HuH-7 (cell line): ENCODE measurements at places on chromosomes 1 and 21.
A peak's percentile ranks its signal among the peaks of the same experiment; 100 is the strongest.

GRCh38 chr1:206742719-206743383 lies 27.7 kb upstream of the IL19 start:
- DNase-seq = no peak

DNA sequence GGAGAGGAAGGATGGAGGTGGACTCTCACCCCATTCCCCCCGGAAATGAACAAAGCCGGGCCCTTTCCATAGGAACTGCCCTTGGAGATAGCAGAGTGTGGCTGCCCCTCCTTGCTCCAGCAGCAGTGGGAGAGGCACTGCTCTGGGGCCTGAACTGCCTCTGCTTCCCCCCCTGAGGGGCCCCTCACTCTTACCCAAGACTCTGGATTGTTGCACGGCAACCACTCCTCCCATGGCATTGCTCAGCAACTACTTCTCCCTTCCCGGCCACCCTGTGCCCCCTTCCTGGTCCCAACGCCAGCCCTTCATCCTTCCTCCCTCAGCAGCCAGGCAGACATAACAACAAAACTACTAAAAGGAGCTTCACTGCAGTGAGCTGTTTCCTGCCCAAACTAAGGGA lies 3.0 kb upstream of the ACKR1 start:
- DNase-seq = no peak

DNA sequence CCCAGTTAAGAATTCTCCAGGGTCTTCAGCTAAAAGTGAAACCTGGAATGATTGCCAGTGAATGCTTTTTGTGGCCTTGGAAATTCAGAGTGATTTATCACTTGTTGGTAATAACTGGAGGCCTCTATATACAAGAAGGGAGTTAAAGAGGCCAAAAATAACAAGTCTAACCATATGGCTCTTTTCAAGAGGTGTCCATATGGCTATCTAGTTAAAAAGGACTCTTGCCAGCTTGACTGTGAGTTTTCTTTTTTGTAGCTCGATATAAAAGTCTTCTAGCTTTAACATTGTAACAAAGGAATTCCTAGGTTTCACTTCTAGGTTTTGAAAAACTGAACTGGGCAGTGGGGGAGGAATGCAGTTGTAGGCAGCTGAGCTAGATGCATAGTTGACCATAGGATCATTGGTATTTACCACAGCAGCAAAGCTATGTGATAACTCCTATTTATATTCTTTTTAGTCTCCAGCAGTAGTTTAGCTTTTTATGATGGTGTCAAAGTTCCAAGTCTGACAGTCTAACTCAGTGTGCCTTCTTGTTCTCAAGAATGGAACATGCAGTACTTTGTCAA lies 44.4 kb downstream of the CACHD1 start:
- no peak for DNase-seq

DNA sequence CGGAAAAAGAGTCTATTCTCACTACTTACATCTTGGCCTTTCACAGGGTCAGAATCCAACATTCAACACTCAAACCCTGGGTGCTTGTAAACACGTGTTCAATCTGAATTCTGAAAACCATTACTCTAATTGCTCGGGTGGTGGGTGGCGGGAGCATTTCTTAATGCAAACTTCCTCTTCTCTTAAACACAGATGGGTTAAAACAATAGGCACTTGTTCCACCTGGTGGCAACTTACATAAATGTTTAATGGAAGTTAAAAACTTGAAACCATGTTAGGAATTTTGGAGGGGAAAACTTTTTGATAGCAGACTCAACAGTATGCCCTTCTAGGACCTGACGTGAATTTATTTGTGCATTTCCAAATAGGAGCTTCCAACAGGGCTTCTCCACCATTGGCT lies 23.4 kb upstream of the TDRD10 start:
- DNase-seq = peak; percentile 39

DNA sequence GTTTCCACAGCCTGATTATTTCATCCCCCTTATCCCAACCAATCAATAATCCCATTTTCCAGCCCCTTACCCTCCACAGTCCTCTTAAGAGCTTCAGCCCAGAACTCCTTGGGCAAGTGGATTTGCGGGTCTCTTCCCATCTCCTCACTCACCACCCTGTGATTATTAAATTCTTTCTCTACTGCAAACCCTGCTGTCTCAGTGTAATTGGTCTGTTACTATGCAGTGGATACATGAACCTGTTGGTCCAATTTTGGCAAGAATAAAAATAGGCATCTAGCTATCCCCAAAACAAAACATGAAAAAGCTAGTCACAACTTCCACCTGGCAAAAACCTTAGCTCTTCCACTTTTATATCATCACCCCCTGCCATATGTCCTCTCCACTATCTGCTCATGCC lies 36.2 kb upstream of the TNFSF4 start:
- DNase-seq = no peak

- DNase-seq = no peak
Observed at GRCh38 chr1:209316929-209317328, 266.6 kb upstream of the CAMK1G start.

DNA sequence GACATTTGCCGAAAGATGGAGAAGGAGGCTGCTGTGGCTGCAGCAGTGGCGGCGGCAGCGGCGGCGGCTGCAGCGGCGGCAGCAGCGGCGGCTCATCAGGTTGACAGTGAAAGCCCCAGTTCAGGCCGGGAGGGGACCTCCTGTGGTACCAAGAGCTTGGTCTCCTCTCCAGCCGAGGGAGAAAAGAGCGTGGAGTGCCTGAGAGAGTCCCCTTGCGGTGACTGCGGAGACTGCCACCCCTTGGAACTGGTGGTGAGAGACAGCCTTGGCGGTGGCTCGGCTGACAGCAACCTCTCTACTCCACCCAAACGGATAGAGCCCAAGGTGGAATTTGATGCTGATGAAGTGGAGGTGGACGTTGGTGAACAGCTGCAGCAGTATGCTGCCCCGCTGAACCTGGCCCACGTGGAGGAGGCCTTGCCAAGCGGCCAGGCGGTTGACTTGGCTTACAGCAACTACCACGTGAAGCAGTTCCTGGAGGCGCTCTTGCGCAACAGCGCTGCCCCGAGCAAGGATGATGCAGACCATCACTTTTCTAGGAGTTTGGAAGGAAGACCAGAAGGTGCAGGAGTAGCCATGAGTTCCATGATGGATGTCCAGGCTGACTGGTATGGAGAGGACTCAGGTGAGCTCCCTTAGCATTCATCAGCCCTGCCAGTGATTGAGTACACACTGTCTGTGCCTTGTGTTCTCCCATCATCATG lies 6.3 kb downstream of the ZBTB8B start:
- DNase-seq = peak; percentile 95

DNA sequence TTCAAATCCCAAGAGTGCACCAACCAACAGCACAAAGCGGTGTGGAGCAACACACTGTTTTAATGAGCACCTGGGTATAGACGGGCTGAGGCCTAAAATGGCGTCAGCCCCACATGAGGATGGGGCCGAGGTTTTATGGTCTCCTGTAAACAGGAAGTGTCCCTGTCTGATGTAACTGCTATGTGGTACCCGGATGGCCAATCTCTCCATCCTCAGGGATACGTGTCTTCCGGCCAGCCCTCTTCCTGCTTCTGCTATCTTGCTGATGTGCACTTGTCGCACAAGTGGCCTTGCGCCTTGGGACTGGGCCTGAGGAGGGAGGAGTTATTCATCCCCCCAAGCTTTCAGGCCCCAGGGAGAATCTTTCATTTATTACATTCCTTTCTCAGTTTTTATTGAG lies 73.5 kb downstream of the CNST start:
- DNase-seq = no peak

GRCh38 chr21:37863842-37864241 lies 52.4 kb downstream of the KCNJ6 start:
- no peak for DNase-seq

- peak; percentile 4 for DNase-seq
Observed at GRCh38 chr1:104706631-104707147, 957.0 kb downstream of the AMY1C start.

DNA sequence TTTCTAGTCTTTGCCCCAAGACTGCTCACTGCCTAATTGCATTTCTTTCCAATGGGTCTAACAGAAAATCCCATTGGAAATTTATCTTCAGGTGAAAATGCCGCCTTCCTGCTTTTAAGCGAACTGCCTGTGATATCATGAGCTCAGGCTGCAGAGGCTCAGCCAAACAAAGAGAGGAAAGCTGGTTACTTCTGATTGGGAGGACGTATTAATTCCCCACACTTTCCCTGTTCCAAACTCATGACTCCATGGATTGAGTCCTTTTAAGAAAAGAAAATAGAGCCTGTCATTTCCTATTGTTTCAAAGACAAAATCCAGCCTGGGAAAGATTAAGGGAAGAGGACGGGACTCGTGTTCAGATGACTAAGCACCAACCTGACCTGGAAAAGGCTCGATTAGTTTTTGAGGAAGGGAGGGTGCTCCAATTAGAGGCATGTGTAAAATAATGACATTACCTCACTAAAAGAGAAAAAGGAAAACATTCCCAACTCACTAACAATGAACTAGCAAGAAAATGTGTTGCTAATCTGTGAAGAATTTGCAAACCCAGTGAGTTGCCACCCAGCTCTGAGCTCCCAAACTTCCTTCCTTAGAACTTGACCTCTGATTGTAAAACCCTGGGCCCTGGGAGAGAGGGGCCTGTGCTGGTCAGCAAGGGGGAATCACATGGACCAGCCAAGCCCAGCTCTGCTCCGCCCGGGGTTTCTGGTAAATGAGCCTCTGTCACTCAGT lies 61.2 kb downstream of the TCP10L start:
- DNase-seq = no peak

DNA sequence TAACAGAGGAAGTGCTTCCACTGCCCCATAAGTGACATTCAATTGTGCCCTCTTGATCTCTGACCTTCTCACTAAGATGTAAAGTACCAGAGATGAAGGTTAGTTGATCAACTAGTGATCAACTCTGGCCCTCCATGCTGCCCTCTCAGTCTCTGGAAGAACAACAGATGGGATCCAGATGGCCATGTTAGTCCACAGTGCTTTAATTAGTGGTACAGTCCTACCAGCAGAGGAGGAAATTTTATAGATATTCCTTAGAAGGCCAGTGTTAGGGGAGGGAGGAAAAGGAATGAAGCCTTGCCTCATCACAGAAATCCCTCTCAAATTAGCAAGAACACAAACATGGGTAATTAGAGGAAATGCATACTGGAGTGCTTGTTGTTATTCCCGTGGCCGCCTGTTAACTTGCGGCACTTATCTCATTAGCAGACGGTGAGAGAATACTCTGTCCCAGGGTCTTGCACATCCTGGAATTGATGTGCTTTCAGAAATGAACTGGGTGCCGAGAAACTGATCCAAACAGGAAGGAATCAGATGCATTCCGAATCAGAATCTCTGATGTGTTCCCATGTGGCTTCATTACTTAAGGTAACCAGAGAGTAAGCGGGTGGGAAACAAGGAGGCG lies 91.1 kb upstream of the RGS4 start:
- DNase-seq = no peak

DNA sequence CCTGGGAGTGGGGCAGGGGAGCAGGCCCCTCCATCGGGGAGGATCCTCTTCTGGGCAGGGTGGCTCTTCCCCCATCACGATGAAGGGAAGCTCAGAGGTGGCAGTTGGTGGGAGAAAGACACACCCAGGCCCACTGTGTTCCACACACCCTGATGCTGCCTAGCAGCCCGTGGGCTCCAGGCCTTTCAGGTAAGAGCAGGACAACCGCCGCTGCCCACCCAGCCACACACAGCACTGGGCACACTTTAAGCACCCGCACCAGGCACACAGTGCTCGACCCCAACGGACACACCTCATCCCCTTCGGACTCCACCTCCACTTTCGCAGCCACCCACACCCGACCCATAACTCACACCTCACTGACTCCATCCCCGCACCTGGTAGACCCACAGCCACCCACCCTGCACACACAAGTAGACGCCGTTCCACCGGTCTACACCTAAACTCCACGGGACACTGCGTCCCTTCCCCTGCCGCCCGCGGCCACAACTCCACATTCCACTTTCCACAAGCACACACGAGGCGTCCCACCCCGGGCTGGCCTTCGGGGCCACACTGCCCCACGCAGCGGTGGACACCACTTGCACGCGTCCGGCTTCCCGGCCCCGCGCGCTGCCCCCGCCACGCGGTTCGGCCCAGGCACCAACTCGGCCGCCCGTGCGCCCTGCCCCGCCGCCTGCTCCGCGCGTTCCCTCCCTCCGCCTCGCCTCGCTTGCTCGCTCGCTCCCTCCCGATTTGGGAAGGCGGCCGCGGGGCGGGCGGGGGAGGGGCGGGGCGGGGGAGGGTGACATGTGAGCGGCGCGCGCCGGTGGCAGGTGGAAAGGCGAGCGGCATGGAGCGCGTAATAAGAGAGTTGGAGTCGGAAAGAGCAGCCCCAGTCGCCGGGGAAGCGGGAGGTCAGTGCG lies at the start of gene KCNQ4:
TSS of gene KCNQ4 (plus strand) at position 787 of the 905 bp plus-strand sequence. CDS start 307 bp downstream, outside the sequence.
- peak; percentile 67 for DNase-seq

GRCh38 chr1:153841463-153841994 lies 66.3 kb downstream of the SLC27A3 start:
- no peak for DNase-seq

GRCh38 chr1:67792741-67793458 lies 40.4 kb downstream of the GNG12 start:
- no peak for DNase-seq

GRCh38 chr1:58848818-58849411 lies 65.1 kb upstream of the JUN start:
- DNase-seq = no peak

- no peak for DNase-seq
Observed at GRCh38 chr1:192534666-192535065, 40.9 kb upstream of the RGS1 start.

DNA sequence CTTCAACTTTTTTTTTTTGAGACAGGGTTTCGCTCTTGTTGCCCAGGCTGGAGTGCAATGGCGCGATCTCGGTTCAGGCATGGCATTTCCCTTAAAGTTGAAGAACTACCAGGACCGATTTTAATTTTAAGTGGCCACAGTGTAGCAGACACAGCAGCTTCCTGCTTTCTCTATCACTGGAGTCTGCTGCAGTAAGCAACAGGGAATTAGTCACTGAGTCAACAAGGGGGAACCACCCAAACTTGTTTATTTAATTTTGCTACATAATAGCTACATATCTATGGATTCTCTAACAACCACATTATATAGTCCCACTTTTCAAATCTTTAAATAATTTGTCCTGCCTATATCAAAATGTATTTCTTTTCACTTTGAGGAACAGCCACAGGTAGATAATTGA lies 12.5 kb upstream of the TNNI3K start:
- DNase-seq = no peak

DNA sequence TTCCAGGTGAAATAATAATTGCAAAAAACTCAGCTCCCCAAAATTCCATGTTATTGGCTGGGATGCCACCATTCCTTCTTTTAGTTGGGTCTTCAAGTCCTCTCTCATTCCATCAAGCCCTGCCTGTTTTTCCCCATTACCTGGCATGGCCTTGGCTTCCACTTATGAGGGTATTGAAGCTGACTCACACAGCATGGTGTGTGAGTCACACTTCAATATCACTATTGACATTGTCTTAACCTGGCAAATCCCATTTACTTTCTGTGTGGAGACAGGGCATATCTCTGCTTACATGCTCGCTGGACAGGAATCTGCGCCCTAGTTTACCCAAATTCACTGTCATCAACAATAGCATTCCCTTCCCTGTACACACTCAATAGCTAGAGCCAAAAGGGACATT lies 1806.8 kb downstream of the BRINP3 start:
- DNase-seq = no peak
